ENCODE measurements at places on chromosomes 5 and 9.

DNA sequence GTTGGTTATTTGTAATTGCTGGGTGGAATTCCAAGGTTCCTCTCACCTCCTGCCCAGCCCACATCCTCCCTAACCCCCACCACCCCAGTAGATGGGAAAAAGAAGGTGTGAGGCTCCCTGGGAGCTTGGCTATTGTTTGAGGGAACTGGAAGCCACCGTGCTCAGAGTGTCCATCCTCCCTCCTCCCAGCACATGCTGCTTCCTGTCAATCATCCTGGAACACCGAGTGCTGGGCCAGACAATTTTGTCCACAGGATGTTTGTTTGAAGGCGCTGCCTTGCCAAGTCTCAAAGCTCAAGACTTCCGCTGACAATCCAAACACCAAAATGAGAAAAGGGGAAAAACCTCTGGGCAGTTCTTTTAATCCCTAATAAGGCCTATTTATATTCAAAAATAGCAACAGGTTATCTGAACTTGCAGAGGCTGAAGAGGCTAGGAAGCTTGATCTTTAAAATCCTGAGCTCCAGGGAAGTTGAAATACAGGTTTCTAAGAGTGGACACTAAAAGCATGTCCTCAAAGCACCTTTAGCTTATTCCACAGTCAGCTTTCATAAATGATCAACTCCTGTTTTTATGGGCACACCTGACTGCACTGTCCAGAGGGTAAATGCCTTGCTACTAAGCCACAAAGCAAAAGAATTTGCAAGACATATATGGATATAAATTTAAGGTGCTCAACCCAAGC, 286.7 kb downstream of the NFIB start:
- DNase-seq: no peak

DNA sequence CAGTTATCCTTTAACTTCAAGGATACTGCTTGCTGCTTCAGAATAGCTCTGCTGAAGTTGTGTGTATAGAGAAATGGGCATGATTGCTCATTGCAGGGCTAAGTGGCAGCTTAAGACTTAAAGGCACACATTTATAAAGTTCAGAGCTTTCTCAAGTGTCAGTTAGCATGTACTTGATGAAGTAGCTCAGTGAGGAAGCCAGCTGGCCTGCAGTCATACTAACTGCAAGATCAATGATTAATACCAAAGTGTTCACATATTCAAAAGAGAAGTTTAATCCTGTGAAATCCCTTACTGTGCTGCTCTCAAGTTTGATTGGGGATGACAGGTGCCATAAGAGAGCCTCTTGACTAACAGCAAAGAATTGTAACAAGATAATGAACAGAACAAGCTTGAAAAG, 483.4 kb upstream of the NUDT12 start:
- DNase-seq: no peak

DNA sequence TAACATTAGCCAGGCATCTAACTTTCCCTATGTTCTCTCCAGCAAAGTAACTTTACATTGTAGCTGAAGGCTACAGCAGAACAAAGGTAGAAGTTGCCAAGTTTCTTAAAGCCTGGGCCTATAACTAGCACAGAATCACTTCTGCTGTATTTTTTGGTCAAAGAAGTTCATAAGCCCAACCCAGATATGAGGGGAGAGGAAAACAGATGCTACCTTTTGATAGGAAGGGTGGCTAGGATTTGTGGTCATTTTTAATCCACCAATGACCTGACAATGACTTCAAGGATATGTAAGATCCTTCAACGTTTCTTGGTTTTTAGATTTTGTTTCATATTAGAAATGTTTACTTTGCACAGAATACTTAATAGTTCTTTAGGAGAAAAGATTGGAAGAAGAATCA, 64.2 kb upstream of the RANBP3L start:
- no peak for DNase-seq

DNA sequence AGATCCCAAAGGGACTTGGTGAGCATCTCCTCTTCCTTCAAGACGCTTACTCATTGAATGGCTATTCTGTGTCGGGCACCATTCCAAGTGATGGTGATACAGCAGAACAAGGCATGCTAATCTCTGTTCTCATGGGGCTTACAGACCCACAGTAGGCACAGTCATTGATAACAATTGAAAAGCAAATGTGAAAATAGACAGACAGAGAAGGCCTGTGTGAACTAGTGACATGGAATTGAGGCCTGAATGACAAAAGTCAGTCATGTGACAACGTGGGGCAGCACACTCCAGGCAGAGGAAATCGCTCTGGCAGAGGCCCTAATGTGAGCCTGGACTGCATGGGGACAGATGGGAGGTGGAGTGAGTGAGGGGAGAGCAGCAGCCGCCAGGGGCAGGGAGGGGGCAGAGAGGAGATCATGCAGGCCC, 70.7 kb upstream of the CPLX2 start:
- DNase-seq: peak; percentile 66

All from GM23248 (cell line).